Cortex of kidney (tissue), 1 donor: ENCODE measurements at places on chromosomes 3 and 15.

DNA sequence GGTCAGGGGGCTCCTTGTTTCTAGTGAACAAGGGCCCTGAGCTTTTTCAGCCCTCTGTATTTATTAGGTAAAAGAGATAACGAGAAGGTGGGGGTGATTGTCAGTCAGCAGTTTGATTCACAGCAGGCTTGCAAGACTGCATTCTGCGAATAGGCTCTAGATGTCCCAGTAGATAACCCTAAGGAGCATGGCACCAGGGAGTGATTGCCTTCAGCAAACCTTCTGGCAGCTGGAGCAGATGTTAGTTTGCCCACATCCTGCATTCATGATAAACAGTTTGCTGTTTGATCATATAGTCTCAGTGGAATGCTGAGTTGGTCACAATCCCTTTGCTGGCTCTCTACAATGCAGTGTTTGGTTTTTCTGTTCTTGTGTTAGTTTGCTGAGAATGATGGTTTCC, 161.3 kb upstream of the GADL1 start:
- DNase-seq: no peak

DNA sequence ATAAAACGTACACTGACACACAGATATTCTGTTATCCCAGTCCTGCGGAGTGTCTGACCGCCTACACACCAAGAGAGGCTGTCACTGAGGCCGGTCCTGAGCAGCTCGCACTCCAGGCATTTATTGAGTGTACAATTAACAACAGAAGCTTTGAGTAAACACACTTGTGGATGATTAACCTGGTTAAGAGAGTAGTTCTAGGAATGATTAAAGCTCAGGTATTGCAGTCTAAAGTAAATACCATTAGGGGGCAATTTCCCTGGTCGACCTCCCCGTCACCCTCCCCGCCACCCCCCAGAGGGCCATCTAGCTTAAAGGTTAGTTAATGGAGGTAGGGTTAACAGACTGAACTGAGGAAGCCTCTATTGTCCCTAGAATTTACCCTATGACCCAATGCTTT, 1278.5 kb downstream of the NSUN3 start:
- DNase-seq: no peak

GRCh38 chr15:52417521-52417920, 111.2 kb downstream of the MYO5A start:
- DNase-seq: no peak

DNA sequence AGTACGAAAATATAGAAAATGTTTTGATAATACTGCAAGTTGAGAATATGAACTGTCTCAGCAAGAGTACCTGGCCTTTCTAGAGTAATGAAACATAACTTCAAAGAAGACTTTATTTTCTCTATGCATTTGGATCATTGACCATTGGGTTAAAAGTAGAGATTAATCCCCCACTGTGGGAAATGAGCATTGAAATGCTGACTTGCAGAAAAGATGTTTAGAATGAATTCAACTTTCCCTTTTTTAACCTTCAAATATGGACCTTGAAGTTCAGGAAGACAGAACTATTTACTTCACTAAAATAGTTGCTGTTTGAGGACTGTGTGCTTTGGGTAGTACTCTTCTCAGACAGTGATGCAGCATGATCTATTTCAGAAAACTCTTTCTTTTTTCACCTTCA, 75.7 kb downstream of the NLGN1 start:
- no peak for DNase-seq

- no peak for DNase-seq
Observed at GRCh38 chr3:172154768-172155664, 115.6 kb downstream of the FNDC3B start.

DNA sequence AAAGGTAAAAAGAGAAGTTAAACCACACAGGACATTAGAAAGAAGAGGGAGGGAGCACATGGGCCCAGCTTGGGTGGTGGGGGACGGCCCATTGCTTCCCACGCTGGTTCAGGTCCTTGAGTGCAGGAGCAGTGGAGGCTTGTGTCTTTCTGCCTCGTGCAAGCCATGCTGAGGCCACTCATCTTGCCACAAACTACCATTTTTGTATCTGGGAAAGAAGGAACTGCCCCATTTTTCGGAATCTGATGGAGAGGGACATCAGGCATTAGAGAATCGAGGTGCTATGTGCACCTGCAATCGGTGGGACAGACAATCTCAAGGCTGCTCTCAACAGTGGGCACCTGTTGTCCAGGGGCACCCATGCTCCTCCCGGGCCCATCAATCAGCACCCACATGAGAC, 234.5 kb downstream of the KLF13 start:
- no peak for DNase-seq

DNA sequence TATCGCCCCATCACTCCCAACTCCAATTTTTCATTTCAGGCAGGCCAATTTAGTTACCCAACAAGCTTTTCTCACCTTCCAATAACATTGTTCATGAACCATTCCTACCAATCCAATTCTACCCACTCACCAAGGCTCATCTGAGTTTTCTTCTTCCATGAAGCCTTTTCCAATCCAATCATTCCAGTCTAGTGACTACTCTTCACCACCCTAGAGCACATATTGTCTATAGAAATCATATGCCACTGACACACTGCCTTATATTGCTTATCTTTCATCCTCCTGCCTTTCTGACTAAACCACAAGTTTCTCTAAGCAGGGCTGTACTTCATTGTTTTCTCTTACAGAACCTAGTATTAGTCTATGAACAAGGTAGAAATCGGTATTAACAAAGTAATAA, 11.4 kb downstream of the CCDC14 start:
- no peak for DNase-seq

GRCh38 chr3:194766845-194767244, 81.2 kb downstream of the FAM43A start:
- DNase-seq: no peak

DNA sequence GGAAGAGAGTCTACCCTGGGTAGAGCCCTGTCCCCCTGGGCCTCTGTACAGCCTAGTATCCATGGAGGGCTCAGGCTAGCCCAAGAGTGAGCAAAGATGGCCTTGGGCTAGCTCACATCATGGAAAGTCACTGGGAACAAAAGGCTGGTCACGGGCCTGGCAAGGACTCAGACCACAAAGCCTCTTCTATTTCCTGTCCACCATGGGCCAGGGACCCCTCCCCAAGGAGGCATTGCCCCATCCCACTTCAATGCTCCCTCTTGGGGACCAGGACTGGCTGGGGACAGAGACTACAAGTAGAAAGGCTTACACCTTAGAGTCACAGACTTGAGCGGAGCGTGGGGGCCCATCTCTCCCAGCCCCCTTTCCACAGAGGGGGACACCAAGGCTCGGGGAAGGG, 16.9 kb downstream of the DUSP7 start:
- DNase-seq: no peak

DNA sequence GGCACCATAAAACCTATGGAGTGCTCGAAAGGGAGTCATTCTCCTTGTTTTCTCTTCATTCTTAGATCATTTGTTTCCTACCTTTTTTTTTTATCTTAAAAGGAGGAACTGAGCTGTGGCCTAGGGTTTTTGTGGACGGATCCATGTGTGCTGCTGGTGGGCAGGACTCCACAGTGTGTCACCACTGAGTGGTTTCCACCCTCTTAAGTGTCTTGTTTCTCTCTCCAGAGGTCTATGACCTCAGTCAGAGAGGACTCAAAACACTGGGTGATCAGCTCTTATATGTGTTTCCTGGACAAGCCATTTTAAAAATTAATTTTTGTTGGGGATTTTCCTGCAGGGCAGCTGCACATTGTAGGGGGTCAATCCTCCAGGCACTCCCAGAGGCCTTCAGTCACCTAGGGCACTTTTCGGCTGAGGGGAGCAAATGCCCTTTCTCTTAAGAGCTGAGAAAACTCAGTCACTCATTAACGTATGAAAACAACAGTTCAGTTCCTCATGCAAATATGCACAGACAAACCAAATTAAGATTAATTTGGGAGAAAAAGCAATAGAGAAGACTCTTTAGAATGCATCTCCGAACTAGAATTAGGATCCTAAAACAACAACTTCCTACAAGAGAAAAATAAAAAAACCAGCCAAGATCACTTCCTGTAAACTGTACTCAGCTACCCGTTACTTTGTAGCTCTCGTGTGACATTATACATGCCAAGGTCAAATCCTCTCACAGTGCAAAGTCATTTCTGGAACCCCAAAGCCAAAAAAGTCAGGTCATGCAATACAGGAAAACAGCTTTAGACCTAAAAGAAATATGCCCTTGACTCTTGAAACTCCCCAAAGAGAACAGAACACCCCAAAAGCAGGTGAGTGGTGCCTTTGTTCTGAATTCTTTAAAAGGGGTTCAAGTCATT, 27.6 kb upstream of the FAM3D start:
- no peak for DNase-seq

- DNase-seq: no peak
Observed at GRCh38 chr15:96344060-96344705, 13.7 kb downstream of the NR2F2 start.

DNA sequence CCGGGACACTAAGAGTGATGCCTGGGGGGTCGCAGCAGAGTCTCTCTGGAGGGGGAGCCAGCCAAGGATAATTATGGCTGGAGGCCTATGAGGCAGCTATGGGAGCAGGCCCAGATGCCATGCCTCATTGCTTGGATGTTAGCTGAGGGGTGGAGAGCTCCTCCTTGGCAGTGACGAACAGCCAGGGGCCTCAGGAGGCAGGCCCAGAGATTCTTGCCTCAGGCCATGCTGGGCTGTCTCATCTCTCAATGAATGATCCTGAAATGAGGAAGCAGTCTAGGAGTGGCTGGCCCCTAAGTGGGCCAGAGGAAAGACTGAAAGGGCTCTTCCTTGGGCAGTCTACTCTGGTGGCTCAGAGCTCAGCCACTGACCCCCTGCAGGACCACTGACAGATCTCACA, 21.3 kb downstream of the KIF9 start:
- DNase-seq: no peak

GRCh38 chr3:65126527-65127410, 439.0 kb upstream of the ADAMTS9 start:
- no peak for DNase-seq
